ENCODE measurements at places on chromosomes 16 and 17.

- no peak for DNase-seq
These were observed 21.9 kb upstream of the LRRC75A start for GRCh38 chr17:16513873-16514272.

DNA sequence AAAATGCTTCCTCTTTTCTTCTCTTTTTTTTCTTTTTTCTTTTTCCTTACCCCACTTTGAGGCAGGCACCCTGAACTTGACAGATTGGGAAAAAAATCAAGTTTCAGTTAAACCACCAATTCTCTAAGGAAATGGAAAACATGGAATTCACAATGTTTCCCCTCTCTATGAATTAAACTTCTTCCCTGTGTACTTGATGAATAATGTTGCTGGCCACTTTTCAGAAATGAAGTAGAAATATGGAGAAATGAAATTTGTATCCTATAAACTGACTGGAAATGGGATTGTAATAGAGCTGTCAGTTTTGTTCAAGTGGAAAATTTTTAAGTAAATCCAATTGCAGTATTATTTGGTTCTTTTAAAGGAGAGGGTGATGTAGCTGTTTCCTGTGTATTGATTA lies 129.8 kb downstream of the CLEC16A start:
- no peak for DNase-seq

DNA sequence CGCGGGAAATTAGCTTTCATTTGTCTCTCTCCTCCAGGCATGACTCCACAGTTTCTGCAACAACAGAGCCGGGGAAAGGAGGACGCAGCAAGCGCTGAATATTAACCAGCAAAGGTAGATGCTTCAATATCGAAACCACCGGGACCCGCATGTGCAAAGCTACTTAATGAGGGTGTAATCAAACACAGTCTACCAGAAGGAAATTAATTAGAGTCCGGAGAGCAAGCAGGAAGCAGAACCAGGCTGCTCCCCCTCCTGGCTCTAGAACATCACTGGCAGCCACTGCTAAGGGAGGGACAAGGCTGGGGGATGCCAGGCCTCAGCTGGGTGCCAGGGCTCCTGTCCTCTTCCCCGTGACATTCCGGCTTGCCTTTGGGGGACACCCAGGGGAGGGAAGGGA lies 21.7 kb downstream of the LRRC75A start:
- DNase-seq, result peak; percentile 16

DNA sequence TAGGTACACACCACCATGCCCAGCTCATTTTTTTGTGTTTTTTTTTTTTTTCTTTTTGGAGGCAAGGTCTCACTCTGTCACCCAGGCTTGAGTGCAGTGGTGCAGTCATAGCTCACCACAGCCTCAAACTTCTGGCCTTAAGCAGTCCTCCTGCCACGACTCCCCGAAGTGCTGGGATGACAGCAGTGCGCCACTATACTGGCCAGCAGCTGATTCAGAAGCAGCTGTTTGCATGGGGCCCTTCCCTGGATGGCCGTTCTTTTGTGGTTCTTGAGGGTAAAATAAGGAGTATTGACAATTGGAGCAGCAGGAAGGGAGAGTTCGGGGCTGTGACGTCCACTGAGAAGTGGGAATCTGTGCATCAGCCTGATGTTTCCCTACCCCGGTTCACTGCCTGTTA lies 41.6 kb downstream of the KIAA0513 start:
- DNase-seq, result no peak

DNA sequence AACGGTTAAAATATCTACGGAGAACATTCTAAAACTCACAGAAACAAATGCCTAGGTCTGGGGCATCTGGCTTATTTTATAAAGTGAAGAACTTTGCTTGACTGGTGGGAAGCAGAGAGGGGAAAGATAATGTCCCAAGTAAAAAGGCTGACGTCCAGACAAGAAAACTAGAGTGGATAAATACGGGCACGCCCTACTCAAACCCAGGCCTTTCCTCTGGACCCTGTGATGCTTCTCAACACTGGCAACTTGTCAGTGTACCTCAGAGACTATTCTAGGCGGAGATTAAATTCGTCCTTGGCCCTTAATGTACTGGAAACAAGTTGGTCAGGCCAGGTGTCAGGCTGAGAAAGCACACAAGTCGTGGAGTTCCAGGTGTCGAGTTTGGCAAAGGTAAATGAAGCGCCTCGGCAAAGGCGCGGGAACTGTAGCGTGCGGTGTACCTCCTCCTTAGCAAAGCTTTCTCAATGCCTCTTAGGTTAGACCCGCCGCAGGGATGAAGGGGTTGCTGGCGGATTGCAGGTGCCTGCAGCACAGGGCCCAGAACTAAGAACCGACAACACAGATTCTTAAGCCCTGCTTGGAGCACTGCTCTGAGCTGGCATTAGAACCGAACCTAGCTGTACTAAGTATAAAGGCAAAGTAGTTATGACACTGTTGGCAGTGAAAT lies 668 bp upstream of the UNK start:
- peak; percentile 79 for DNase-seq

- DNase-seq, result peak; percentile 57
These were observed 329 bp downstream of the KPNB1 start for GRCh38 chr17:47649972-47650524.

DNA sequence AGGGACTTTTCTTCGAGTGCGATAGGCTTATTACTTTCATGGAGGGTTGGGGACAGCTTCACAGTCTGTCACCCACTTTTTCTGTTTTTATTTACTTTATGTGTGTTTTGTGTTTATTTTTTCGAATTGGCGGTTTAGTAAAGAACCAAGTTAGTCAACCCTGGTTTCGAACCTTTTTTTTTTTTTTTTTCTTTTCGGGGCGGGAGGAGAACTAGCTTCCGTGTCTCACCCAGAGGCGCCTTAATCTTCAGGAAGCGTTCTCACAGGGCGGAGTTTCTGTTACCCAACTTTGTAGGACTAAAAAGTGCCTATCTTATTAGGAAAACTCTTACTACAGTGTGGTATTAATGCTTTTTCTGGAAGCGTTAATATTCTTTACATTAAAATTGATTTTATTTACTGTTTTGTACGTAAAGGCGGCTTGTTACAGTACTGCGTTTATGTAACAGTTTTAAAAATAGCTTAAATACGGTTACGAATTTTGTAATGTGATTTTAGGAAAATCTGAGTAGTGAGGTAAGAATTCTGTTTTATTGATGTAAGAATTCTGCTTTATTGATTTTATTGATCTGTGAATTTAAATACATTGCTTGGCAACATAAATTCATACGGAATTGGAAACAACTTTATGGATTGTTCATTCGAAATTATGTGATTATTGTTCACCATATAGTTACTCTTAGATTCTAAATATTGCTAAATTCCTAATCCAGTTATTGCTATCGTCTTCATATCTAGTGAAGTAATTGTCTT lies 885 bp downstream of the ZNF207 start:
- peak; percentile 35 for DNase-seq

GRCh38 chr16:67447508-67448076 lies 16.7 kb downstream of the HSD11B2 start:
- DNase-seq, result peak; percentile 8

GRCh38 chr17:82022310-82022980 lies at the start of gene CENPX:
Gene CENPX, minus strand, starts transcription at chr17:82022878. Its CDS starts 17 bp downstream, at chr17:82022861.
- DNase-seq, result no peak

- DNase-seq, result no peak
These were observed 25.8 kb upstream of the NAT9 start for GRCh38 chr17:74801896-74802295.

GRCh38 chr16:58494981-58495520 lies 4.9 kb upstream of the NDRG4 start:
- DNase-seq, result peak; percentile 28

GRCh38 chr17:56834380-56835263 lies 671 bp downstream of the DGKE start:
- peak; percentile 69 for DNase-seq

DNA sequence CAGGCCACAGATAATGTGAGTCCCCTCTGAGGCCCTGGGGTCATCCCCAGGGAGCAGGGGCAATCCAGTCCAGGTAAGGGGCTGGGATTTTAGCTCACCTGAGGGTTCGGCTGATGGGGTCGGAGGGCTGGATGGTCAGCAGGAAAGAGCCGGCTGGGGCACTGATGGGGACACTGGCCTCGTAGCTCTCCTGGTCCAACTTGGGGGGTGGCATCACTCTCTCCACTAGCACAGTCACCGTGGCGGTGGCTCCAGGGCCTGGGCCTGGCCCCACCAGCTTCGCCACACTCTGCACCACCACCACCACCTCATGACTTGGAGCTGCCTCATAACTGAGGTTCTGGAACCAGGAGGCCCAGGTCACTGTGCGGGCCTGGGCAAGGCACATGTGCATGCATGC lies 6.9 kb downstream of the CDH16 start:
- no peak for DNase-seq

DNA sequence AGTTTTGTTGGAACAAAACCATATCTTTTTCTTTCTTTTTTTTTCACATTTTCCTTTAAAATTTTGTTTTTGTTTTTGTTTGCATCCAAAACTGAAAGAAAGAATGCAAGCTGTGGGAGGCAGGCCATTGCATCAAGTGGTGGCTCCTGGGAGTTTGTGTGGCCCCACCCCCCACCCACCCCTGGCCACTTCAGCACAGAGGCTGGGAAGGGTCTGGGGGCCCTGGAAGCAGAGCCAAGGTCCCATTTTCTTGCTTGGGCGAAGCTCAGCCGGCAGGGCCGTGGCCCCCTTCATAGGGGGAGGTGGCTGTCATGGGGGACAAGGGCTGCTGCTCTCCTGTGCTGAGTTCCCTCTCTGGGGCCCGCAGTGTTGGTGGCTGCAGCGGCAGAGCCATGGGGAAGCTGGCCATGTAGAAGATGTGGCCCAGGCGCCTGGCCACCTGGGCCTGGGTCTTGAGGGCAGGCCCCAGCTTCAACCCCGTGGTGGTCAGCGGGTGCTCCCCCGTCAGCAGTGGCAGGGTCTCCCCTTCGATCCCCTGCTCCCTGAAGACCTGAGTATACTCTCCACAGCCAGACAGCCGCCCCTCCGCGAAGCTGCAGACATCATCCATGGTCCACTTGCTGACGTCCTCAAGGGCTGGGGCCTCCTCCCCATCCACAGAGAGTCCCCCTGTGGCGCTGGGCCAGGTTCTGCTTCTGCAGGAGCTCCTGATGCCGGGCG lies 19.8 kb downstream of the PAFAH1B1 start:
- no peak for DNase-seq

- DNase-seq, result peak; percentile 100
These were observed 33.0 kb upstream of the TMC5 start for GRCh38 chr16:19384656-19385055.

DNA sequence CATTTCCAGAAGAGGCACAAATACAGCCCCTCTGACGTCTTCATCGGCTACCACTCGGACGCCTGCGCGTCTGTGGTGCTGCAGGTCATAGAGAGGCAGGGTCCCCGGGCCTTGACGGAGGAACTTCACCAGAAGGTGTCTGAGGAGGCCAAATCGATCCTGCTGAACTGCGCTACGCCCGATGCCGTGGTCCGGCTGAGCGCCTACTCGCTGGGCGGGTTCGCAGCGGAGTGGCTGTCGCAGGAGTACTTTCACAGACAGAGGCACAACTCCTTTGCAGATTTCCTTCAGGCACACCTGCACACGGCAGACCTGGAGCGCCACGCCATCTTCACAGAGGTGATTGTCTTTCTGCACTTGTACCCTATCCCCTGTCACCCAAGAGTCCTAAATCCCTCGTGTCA lies 67.0 kb upstream of the ENDOV start:
- DNase-seq, result no peak

DNA sequence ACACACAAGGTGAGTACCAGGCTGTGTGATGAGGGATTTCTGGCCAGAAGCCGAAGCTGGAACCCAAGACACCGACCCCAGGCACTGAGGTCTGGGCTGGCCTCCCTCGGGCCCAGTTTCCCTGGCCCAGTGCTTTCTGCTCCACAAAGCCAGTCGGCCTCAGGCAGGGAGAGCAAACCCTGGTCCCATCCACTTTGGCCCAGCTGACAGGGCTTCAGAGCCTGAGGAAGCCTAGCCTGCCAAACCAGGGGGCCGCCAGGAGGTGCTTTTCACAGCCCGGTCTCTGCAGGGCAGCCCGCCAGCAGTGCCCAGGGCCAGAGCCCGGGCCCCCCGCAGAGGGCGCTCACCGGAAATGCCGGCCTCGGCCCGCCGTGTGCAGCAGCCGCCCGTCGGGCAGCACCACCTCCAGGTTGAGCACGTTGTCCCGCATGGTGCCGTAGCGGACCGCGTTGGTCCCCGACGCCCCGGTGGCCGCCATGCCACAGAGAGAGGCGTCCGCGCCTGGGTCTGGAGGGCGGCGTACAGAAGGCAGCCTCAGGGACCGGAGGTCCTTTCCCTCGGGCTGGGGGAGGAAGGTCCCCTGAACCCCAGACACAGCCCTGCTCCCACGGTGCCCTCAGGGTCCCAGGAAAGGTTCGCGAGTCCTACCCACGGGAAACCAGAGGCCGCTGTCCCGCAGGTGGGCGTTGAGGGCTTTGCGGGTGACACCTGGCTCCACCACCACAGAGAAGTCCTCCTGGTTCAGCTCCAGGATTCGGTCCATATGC lies 2.2 kb downstream of the LDHD start:
- DNase-seq, result no peak

DNA sequence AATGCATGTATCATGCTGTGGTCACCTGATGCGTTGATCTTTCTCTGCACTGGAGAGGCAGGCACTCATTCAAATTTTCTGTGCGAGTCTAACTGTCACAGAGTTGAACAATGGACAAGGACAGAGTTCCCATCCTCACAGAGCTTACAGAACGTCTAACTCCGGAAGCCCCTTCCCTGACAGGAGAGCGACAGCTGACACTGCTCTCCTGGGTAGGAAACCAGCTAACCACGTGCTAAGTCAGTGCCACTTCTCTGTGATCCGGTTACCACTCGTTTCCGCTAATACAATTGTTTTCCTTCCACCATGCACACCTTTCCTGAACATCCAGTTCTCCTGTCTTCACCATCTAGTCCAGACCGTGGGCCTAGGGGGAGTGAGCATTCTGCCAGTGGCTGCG lies 11.3 kb downstream of the KLHDC4 start:
- no peak for DNase-seq

DNA sequence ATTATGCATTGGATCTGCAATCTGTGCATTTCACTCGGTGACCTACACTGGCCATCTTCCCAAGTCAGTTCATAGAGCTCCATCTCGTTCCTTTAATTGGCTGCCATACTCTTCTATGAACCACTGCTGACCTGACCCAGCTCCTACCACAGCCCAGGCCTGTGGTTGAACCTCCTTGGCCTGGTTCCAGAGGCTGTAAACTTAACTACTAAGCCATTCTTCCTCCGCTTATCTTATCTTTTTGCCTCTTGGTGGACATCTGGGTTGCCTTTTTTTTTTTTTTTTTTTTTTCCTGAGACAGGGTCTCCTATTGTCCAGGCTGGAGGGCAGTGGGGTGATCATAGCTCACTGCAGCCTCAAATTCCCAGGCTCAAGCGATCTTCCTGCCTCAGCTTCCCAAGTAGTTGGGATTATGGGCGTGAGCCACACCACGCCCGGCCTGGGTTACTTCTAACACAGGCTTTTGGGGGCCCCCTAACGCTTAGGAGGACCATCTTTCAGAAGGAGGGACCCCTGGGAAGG lies 18.3 kb downstream of the COQ7 start:
- DNase-seq, result no peak

- peak; percentile 26 for DNase-seq
These were observed 80.8 kb downstream of the OMG start for GRCh38 chr17:31216031-31216751.

GRCh38 chr16:47995354-47995753 lies 160.4 kb downstream of the ABCC12 start:
- no peak for DNase-seq
